Omental fat pad (tissue), 4 donors: ENCODE measurements at places on chromosomes 7 and 10. TPM values are rescaled to one million over a fixed set of nuclear protein-coding genes. Genes with fewer than 3 reads are reported as not detected.

DNA sequence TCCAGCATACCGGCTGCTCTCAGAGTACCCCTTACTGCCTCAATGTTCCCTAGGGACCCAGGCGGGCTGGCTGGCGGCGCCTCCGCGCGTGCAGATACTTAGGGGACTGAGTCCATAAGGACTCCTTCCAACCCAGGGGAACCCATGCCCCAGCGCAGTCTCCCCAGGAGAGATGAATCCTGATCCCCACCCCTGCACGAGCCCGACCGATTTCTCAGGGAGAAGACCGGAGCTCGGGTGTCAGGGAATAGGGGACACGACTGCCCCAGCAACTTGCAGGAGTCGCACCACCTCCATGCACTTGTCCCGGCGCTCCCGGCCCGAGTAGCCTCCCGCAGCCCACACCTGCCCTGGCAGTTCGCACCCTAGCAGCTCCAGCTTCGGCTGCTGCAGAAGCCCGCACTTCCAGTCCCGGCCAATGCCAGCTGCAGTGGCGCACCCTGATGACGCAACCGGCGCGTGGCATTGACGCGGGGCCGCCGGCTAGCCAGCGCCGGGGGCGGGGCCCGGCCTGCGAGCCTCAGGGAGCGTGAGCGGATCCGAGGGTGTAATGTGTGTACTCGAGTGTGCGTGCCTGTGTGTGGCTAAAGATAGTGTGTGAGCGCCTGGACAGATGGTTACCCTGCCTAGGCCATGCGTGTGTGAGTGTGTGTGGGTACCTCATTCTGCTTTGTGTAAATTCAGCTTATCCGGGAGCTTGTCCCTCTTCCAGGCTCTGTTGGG, at the start of gene GPAM:
GPAM (minus strand) TSS at position 437 of the 723 bp plus-strand sequence. CDS start 1,981 bp downstream, outside the sequence.
- peak; percentile 99 for DNase-seq

GRCh38 chr7:157408258-157409101, 71.7 kb downstream of the DNAJB6 start:
- no peak for DNase-seq

DNA sequence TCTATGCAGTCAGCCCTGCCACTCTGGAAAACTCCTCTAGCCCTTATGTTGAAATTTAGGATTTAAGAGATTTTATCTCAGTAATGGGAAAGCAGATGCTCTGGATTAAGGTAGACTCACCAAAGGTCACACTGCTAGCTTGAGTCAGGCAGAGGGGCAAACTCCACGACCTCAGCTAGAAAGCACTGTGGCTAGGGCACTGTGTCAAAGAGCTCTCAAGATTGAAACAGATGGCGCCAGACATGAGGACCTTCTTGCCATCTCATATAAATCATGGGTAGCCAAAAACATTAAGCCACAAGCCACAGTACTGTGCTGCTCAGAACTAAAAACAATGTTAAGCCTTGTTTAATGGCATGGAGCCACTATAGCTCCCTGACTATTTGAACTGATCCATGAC, 188.7 kb downstream of the DNAJC1 start:
- DNase-seq = no peak

DNA sequence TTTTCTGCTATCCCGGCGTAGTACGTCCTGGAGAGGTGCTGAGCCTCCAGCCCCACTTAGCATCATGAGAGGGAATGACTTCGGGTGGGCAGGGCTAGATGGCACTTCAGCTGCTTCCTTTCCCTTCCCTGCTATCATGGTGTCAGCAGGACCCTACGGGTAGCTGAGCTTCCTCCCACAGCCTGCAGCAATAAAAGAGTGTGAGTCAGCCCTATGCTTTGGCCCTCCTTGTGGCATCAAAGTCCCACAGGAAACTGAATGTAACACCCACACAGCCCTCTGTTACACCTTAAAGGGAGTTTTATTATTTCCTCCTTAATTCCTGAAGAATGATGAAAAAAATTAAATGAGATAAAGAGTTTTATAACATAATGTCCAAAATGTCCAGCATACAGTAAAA, 458.1 kb downstream of the RPS24 start:
- no peak for DNase-seq

DNA sequence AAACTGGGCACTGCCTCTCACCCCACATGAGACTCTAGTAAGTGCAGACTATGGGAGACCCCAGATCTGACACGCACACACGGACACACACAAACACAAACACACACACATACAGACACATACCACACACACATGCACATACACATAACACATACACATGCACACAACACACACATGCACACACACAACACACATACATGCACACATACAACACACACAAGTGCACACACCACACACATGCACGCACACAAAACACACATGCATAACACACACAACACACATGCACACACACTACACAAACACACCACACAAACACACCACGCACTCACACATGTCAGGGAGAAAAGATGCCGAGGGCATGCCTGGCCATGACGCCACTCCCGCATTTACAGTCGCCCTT, 205.5 kb downstream of the TYW1B start:
- no peak for DNase-seq

DNA sequence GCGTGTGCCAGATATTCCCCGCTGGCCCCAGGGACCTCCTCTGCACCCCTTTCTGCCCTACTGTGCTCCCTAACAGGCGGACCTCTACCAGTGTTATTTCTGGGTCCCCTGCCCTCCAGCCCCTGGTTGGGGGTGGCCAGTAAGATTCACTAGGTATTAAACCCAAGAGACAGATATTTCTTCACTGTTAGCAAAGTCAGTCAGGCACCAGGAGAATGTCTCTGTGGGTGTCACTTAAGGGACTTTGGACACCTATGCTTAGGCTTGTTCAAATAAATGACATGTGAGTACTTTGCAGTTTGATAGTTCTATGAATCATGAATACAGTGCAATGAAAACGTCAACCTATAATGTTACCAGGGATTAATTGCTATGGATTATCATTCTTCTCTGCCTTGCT, 234.3 kb upstream of the IGFBP3 start:
- no peak for DNase-seq

- DNase-seq = no peak
Measured at GRCh38 chr10:1324903-1325302, 268.7 kb downstream of the WDR37 start.

- no peak for DNase-seq
Measured at GRCh38 chr10:36109399-36110023, 467.4 kb upstream of the FZD8 start.

GRCh38 chr10:93039721-93040120, 20.9 kb upstream of the CYP26C1 start:
- no peak for DNase-seq

GRCh38 chr10:110268971-110269370, 35.7 kb downstream of the SMNDC1 start:
- no peak for DNase-seq

DNA sequence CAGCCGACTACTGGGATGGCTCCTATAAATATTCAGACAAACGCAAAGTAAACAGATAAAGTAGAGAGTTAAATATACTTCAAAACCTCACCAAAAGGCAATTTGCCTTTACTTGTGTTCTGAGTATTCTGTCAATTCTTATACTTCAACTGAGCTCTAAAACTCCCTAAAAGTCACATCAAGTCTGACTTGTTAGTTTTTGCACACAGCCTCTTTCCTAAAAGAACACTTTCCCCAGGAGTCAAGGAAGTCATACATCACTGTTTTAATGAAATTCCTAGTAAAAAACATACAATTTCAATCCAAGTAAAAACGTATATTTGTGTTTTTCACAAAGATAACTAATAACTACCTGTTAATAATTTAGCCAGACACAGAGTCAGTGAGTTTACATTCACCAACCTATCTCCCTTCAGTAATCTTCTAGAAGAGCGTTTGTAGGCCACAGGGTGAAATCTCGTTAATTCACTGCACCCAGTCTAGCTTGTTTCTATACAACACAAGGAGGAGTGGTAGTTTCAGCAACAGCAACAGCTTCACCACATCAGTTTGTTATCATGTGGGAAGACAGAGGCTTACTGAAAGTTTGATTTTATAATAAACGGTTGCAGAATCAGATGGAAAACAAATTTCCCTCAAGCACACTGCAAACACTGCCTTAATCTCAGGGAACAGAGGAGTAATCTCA, 2.7 kb downstream of the COBL start:
- DNase-seq = no peak

GRCh38 chr10:78952686-78953085, 116.1 kb upstream of the ZMIZ1 start:
- DNase-seq = no peak

DNA sequence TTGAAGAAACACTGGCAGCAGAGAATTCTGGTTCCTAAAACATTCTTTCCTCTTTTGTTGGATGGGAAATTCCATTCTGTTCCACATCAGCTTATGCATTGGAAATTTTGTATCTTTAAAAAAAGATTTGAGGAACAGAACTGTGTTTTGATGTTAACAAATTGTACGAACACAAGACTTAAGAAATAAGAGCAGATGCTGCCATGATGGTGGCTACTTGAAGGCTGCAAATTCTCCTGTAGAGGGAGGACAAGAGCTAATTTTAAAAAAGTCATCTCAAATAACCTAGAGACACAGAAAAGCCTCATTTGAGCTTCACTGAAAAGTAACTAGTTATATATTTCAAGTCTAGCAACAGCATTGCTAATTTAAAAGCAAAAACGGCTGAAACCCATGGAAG, 29.8 kb downstream of the NDUFB2 start:
- no peak for DNase-seq

GRCh38 chr10:131435760-131436457, 124.4 kb upstream of the TCERG1L start:
- no peak for DNase-seq

- no peak for DNase-seq
Measured at GRCh38 chr10:93703066-93703465, 674 bp upstream of the FRA10AC1 start.

- DNase-seq = no peak
Measured at GRCh38 chr10:81068460-81068859, 530.8 kb downstream of the SH2D4B start.

GRCh38 chr7:108142675-108143259, 12.6 kb upstream of the LAMB4 start:
- no peak for DNase-seq

- no peak for DNase-seq
Measured at GRCh38 chr7:50869108-50869725, 86.5 kb upstream of the GRB10 start.

GRCh38 chr7:100642534-100642907, 1.2 kb upstream of the TFR2 start:
- no peak for DNase-seq

DNA sequence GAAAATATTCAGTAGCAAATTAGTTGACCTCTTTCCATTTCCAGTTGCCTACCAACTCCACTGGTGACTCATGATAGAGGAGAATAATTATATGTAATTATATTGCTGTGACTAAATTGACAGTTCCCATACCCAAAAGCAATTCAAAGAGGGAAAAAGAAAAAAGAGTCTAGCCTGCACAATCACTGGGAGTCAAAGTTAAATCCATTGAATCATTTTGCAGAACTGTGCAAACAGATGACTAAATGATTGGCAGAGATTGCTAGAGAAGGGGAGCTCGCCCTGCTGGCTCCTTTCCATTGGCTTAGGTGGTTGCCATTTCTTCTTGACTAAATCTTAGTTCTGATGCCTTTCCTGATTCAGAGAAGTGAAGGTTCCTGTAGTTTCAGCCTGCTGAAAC, 1228.6 kb upstream of the SORCS1 start:
- DNase-seq = no peak

DNA sequence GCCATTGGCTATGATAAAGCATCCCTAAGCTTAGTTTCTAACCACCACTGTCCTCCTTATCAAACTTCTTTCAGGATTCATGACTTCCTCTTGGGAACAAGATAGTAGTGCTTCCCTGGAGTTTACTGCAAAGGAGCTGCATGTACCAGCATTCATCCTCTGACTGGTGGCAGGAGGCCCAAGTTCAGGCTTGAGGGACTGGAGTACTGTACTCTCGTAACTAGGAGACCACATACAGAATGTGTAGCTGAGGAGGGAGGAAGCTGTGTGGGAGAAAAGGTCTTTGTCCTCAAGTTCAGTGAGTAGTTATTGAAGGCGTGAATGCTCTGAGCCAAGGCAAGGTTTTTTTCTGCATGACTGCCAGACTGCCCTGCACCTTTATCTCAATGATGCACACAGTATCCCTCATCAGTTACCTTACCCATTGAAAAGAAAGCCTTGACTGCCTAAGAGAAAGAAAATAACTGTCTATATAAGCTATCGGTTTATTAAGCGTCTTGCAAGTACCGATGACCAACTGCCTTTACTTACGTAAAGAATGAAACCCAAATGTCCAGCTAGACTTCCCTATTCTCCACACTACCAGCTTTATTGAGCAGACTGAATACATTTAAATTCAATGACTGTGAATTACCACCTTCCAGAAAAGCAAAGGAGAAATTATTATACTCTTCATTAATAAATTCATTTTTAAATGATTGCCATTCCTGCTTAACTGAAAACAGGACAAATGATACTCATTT, 12.8 kb downstream of the SCRN1 start:
- no peak for DNase-seq

DNA sequence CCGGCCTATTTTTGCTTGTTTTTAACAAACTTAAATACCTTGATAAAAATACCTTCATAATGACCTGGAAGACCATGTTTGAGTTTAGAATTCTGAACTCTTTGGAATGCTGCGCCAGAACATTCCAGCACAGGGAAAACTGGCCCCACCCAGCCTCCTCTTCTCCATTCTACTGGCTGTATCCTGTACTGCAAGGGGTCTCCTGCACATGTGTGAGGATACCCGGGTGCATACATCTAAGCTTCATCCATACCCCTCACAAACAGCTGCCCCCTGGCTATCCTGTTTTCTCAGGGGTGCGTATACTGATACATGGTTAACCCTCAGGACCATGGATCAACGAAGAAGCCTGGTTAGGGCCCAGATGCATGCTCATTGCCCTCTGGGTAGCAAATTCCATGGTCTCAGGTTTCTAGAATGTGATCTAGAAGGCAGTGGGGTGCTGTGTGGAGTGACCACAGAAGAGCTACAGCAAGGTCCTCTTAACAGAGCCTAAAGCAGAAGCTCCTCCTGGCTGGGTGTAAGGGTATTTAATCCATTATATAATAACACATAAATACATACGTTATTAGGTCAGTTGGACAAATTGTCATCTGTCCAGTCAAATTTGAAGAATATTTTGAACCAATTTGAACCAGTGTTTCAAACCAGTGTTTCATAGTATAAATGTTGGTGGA, 26.1 kb downstream of the HACD1 start:
- no peak for DNase-seq

SUN3 gene
- total RNA-seq = not detected

SEMA4G gene
- 0.72 TPM for total RNA-seq

AEBP1 gene
- 191 TPM for total RNA-seq

SPDYE1 gene
- total RNA-seq = not detected

MSMB gene
- total RNA-seq = not detected

TMEM213 gene
- total RNA-seq = not detected

TUBAL3 gene
- total RNA-seq = not detected

GIMAP5 gene
- total RNA-seq = 17.0 TPM

SH2D4B gene
- total RNA-seq = 0.13 TPM

GRK5 gene
- total RNA-seq = 17.5 TPM

TMEM196 gene
- total RNA-seq = not detected

CYP3A4 gene
- 1.8 TPM for total RNA-seq

GNGT1 gene
- total RNA-seq = not detected

KCNMA1 gene
- total RNA-seq = 10.1 TPM

CD36 gene
- 2,707 TPM for total RNA-seq

NANOS1 gene
- 12.2 TPM for total RNA-seq

OPALIN gene
- not detected for total RNA-seq
